ENCODE measurements at places on chromosomes 1 and 21.

DNA sequence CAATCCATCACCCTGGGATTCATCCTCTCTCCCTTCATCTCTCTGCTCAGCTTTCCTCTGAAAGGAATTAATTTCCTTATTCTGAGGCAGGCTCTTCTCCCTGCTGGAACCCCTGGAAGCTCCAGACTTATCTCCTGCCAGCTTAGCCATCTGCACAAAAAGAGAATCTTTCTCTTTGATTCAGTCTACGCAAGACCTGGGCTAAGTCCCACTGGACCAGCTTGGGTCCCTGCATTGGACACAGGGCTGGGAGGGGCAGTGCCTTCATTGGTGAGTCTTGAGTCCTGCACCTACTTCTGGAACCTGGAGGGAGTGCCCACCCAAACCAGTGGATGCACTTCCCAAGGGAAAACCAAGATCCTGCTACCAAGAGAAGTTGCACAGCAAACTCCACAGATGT is 271.7 kb upstream of the CSF3R start:
- DNase-seq: no peak

DNA sequence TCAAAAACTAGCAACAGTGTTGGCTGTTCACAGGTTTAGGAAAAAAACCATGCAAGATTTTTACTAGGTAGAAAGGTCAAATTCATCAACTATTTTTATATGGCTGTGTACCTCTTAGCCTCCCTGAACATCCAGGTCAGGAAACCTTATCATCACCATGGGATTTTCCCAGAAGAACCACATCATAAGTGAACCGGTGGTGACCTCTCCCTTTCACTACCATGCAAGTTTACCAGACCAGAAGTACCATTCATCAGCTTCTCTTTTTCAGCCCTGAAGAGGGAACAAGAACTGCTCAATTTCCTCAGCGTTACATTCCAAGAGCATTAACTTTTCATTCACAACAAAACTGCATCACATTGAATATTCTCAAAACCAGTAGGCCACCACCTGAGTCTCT is 5.9 kb downstream of the SSBP3 start:
- no peak for DNase-seq

GRCh38 chr1:214548988-214549387 is 2.4 kb downstream of the PTPN14 start:
- DNase-seq: no peak

DNA sequence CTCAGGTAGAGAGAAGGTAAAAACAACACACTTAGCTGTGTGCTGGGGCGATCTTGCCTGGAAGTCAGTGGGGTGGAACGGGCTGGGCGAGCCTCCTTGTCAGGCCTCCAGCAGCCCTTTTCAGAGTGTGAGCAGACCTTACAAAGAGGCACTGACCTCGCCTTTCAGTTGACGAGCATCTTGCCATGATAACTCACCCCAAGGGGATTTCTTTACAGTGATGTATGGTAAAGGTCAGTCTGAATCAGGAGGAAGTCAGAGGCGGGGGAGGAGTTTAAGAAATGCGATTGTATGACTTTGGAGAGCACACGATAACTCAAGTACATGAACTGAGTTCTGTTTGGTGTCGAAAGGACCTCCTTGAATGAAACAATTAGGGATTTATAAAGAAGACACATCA is 326.5 kb upstream of the PROX1 start:
- no peak for DNase-seq

- no peak for DNase-seq
Observed at GRCh38 chr1:171922999-171923398, 81.7 kb downstream of the DNM3 start.

DNA sequence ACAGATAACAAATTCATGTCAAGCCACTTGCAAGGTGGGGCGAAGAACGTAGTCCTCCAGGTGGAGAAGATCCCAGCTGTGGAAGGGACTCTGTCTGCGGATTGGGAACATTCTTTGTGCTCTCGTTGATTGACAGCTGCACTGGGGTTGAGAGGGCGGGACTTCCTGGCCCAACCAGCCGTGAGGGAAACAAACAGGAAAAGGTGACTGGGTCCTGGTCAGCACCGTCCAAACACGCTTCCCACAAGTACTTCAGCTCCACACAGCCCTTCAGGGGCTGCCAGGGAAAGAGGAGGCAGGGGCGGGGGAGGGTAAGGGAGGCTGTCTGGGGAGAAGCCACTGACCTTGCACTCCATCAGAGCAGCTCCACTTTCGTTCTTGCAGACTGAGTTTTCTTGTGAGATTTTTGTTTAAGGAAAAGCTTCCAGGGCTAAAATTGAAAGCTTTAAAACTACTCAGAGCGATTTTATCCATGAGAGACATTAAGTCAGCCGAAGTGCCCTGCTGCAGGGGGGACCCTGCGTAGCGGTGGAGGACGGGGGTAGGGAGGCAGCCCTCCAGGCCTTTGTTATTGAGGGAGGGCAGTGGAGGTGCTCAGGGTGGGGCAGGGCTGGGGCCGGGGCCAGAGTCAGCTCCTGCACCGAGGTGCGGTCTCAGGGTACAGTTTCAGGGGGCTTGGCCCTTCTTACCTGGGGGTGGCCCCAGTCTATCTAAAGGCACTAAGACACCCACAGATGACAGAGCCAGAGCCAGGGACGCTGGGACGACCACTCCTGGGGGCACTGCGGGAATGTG is 21.6 kb upstream of the STUM start:
- no peak for DNase-seq

DNA sequence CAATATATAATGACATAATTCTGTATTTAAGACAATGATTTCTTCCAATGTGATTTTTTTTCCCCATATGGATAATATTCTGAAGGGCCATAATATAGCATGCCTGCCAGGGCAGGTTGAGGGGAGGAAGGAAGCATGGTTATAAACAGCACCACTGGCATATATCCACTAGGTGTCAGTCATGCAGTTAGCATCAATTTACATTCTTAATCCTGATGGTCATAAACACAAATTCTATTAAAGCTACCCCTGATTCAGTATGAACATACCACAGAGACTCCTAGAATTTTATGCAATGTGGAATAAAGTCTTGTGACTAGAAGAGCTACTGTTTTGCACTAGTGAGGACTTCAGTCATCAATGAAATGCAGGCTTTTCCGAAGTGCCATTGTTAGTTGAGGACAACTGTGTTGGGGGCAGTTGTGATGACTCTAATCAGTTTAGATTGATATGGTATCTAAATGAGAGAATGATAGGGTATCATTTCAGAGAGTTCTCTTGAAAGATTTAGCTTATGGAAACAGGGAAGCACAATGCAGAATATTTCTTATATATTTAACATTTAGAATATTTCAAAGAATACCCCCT is 342.7 kb upstream of the NR5A2 start:
- DNase-seq: no peak

GRCh38 chr1:94425821-94426484 is 7.8 kb downstream of the ABCD3 start:
- no peak for DNase-seq

DNA sequence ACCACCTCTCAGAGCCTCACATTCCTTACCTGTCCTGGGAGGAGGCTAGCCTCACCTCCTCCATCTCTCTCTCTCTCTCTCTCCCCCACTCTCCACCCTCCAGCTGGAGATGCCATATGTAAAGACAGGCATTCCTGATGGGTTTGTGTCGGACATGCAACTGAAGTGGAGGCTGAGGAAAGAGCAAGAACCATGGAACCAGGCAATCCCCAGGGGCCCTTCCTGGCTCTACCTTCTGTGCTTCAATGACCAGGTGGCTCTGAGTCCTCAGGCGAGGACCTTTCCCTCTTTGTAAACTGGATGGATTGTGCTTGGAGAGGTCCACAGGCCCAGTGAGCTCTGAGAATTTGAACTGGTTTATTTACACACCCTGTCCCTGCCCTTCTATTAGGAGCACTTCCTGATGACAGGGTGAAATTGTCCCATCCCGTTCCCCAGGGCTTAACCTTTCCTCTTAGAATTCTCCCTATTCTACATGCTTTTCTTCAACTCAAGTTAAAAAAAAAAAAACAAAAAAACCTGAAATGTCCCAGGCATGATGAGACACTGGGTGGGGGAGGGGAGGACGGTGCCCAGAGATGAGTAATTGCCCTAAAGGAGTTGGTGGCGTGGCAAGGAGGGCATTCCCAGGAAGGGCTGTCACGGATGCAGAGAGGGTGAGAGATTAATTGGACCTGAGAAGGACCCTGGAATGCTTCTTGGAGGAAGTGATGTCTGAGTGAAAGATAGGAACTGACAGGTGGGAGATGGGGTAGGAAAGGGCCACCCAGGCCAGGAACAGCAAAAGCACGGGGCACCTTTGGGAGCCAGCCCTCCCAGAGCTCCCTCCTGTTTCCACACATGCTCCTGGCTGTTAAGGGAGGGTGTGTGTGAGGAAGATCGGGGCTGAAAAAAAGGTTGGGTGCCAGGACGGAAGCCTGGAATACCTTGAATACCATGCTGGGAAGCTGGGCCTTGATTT is 50.2 kb upstream of the WASF2 start:
- DNase-seq: no peak

- DNase-seq: no peak
Observed at GRCh38 chr21:22582026-22582425, 1583.8 kb downstream of the NCAM2 start.

Measured in stimulated activated CD8-positive, alpha-beta memory T cell treated with anti-CD3 and anti-CD28 coated beads, Interleukin-7, amount 100 ng/mL, for 48 hours (primary cell).